Forelimb muscle (tissue), 1 donor: ENCODE measurements at places on chromosomes 5 and 9. TPM values are rescaled to one million over a fixed set of nuclear protein-coding genes. Genes with fewer than 3 reads are reported as not detected.

DNA sequence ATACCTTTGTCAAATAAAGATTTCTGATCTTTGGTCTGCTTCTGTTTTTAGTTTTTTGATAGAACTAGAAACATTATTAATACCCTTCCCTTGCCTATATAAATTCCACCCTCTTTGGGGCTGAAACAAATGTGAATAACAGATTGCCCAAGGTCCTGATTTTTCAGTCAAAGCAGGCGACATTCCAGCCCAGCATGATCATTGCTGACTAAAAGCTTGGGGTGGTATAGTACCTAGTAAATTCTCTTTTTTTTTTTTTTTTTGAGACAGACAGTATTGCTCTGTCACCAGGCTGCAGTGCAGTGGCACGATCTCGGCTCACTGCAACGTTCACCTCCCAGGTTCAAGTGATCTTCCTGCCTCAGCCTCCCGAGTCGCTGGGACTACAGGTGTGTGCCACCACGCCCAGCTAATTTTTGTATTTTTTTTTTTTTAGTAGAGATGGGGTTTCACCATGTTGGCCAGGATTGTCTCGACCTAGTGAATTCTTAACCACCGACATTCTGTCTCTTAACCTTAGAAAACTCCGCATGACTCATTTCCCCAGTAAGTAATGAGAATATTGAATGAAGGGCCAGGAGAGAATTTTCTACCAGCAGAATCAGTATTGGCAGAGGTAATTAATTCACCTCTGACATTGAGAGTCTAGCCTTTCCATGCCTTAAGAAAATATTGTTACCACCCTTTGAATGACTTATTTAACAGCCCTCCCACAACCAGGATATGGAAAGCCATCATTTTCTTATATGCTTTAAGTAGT lies 226.4 kb downstream of the GNA14 start:
- no peak for DNase-seq

- no peak for DNase-seq
These were observed 14.0 kb upstream of the LOX start for GRCh38 chr5:122091936-122092600.

DNA sequence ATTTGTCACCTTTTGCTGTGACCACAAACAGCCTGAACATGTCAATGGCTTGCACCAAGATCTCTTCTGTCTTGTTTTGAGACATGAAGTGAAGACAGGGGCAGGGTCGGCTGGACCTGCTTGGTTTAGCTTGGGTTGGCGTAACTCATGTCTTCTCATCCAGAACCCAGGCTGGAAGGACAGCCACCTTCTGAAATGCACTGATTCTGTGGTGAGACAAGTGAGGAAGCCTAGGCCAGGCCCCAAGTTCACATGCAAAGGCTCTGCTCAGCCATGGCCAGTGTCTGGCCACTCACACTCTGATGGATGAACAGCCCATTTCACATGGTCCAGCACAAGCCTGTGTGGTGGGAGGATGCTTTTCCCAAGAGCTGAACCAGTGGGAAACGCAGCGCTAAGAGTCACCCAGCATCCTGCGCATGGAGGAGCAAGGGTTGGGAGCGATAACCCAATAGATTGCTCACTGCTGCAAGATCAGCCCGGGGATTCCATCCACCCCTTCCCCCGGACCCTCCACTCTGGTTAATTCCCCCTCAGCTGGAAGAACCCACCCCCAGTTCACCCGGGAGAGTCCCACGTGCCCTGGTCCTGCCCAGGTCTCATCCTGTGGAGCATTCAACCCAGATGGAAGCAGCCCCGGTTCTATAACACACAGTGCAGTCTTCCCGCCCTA lies 16.2 kb upstream of the MED10 start:
- no peak for DNase-seq

DNA sequence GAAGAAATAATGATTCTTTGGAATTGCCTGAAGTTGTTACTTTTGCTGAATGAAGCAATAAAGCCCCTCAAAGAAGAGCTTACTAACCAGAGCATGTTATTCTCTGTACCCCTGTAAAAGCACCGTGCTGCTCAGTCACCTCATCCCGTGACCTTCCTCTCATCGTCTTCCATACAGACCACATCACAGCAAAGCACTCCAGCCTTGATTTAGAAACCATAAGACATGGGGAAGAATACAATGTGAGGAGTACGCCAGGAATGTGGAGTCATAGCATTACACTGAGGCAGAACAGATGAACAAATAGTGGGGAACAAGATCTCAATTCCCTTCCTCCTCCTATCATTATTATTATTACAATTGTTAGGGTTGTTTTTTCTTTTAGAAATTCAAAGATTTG lies 49.1 kb downstream of the ERAP1 start:
- DNase-seq, result no peak

DNA sequence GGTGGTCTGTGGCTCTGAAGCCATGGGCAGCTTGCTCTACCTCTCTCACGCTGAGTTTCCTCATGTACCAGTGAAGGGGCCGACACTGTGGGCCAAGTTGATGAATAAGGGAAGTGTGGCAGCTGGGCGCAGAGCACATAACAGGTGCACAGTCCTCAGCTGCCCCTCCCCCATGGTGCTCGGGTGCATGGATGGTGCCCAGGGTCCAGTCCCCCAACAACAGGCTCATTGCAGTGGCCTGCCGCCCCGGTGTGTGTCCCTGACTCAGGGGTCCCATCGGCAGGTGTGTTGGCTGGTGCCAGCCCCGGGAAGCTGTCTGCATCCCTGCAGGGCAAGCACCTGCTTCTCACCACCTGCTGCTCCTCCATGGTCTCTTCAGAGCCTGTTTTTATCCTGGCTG lies 36.6 kb downstream of the COL5A1 start:
- DNase-seq, result no peak

DNA sequence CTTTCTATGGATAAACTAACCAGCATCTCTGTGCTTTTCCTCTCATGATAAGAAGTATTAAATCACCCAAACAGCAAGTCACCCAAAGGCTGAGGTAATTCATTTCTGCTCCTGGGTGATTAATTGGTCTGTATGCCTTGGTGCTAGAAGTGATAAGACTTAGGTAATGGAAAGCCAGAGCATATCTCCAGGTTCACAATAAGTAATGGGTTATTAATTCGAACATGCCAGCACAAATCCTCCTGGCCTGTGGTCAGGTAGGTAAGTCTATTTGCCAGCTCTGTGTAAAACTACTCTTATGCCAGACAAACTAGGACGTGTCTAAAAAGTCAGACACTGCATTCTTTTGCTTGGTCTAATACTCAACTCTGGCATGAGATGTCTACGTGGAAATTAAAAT lies 11.2 kb upstream of the ENC1 start:
- no peak for DNase-seq

DNA sequence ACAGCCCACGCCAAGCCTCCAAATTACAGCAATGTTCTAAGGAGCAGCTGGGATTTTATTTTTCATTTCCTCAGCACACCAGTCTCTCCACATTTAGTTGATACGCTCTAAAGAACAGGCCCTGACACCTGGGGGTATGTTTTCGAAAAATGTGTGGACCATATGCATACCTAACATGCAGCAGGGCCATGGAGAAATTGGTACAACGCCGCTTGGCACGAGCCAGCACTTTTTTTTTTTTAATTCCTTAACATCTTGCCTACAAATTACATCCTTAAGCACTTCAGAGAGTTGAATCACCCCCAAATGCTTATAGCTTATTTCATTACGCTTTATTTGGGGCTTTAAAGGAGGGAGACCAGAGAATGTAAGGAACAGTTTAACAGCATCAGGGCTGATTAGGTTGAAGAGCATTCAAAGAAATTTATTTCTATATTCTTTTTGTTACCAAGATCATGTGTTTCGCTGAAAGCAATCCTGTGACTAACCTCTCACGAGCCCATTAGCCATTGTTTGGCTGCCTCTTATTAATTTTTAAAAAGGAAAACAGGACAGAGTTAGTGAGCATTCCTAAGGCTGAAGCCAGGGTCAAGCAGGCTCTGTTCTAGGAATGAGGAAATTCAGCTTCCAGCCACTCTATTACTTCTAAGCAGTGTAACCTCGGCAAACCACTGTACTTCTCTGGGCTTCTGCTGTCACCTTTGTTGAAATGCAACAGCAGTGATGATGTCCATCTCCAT lies 173.8 kb downstream of the ACTL7B start:
- DNase-seq, result no peak

DNA sequence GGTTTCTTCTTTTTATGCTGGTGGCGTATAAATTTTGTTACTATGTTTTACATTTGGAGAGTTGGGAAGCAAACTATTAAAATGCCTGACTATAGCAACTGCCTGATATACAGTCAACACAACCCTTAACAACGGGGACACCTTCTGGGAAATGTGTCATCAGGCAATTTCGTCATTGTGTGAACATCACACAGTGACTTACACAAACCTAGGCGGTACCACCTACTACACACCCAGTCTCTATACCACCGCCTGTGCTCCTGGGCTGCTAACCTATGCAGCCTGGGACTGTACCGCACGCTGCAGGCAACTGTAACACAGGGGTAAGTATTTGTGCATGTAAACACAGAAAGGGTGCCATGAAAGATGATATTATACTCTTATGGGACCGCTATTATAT lies 1.3 kb upstream of the CDHR2 start:
- no peak for DNase-seq

The AJM1 gene
- 2.4 TPM for polyA plus RNA-seq

The PPP2R2B gene
- 0.76 TPM for polyA plus RNA-seq

The AK3 gene
- 42.1 TPM for polyA plus RNA-seq

The HSPA9 gene
- 162 TPM for polyA plus RNA-seq
